ENCODE measurements at places on chromosomes 1 and 21. TPM values are rescaled to one million over a fixed set of nuclear protein-coding genes. Genes with fewer than 3 reads are reported as not detected.
A peak's percentile ranks its signal among the peaks of the same experiment; 100 is the strongest.

GRCh38 chr1:34162852-34163766, 1.9 kb downstream of the CSMD2 start:
- peak; percentile 54 for DNase-seq

GRCh38 chr1:32920833-32921232, 19.6 kb upstream of the TMEM54 start:
- DNase-seq, result no peak

- no peak for DNase-seq
Observed at GRCh38 chr1:108881369-108881768, 4.6 kb downstream of the GPSM2 start.

- no peak for DNase-seq
Observed at GRCh38 chr1:226309398-226310244, 657 bp upstream of the LIN9 start.

DNA sequence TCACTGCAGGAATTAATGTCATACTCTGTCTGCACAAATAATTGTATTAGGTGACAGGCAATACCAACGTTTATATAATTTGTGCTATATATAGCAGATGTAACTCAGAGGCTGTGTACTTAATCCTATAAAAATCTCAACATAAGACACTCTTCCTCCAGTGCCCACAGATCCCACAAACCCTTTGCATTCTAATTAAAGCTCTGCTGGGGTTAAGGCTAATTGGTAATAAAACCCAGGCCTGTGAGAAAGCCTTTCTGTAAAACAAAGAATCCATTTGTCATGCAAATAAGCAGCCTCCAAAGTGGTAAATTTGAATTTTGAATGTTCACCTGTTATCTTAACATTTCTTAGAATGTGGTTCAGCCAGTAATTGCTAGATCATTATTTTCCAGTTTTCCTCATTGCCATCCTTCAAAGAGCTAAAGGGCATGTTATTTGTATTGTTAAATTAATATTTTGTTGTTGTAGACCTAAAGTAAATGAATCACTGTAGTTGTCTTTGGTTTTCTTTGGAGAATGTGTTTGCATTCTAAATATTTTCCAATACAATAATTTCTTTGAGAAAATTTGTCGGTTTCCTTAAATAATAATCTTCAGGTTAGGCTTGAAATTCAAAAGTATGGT, 46.3 kb upstream of the PRDX6 start:
- no peak for DNase-seq

- no peak for DNase-seq
Observed at GRCh38 chr21:46254208-46254975, 25.8 kb upstream of the LSS start.

GRCh38 chr1:202411422-202411821, 62.9 kb downstream of the PPP1R12B start:
- DNase-seq, result no peak

DNA sequence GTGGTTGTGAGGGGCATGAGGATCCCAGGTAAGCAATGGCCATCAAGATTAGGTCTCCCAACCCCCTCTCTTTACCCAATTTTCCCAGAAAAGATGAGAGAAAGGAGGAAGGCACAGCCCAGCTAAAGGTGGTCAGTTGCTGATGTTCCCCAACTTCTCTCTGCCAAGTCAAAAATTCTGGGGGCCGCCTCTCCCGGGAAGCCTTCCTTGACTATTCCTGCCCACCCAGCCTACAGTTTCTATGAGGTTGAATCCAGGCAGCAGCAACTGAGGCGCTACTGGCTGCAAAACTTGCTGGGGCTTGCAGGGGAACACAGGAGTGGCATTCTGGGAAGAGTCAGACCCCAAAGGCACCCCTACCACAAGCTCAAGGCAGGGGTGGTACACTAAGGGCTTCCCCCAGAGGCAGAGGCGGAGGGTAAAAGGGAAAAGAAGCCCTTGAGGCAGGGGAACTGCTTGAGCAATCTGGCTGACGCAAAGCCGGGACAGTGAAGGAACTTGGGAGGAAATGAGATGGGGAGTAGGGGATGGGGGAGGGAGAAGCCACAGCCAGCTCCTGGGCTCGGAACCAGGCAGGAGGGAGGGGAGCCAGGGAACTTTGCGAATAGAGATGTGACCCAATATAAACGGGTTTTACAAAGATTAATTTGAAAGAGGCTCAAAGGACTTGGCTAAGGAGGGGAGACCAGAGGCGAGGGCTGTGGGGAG, 31.2 kb downstream of the SDC3 start:
- no peak for DNase-seq

DNA sequence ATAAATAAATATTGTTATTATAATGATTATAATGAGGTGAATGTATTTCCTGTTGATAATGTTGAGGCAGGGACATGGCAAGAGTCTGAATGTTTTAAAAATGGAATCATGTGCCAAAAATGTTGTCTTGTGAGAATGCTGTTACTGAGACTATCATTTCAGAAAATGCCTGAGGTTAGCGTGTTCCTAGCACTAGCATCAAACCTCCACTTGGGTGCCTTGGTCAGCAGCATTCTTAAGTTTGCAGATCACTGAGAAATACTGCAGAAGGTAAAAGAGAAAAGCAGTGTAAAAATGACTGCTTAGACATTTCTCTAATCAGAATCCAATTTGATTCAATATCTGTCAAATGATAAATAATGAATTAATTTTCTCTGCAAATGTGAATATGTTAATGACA, 50.8 kb downstream of the OLFM3 start:
- no peak for DNase-seq

GRCh38 chr1:4585216-4585615, 69.2 kb upstream of the AJAP1 start:
- DNase-seq, result peak; percentile 68

- no peak for DNase-seq
Observed at GRCh38 chr1:247825362-247825761, 1.4 kb upstream of the OR14A16 start.

- no peak for DNase-seq
Observed at GRCh38 chr1:39117899-39118450, 86.5 kb upstream of the MACF1 start.

DNA sequence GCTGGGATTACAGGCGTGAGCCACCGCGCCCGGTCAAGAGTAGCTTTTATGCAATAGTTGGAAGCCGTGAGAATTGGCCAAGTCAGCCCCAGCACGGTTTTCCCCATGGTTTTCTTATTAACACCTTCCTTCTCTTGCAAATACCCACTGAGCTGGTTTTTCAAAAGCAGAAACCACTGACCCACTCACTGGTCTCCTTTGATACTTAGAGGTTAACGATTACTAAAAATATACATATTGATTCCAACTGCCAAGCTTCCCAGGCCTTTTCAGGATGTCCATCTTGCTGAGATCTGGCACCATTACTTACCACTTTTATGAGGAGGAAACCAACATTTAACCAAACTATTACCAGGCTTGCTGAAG, 25.9 kb upstream of the TARDBP start:
- DNase-seq, result no peak

DNA sequence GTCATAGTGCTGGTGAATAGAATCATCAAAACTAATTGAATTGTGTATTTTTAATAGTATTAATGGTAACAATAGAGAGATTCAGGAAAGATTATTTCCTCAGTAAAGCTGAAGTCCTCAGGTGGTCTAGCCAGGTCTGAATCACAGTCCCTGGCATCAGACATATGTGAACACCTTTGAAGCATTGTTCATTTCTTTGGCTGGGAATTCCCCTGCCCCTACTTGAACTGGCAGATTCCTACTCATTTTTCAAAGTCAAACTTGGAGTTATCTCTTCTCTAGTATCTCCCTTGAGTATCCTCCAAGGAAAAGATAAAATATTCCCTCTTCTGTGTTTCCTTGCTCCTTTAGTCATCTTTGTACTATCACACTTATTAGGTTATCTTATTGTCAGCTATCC, 759.8 kb downstream of the ADGRL2 start:
- DNase-seq, result no peak

- DNase-seq, result no peak
Observed at GRCh38 chr21:45326891-45327440, 39.3 kb upstream of the POFUT2 start.

- peak; percentile 65 for DNase-seq
Observed at GRCh38 chr1:2786329-2787162, 14.9 kb downstream of the TTC34 start.

GRCh38 chr1:3061981-3062615, 6.9 kb upstream of the PRDM16 start:
- DNase-seq, result peak; percentile 25

DNA sequence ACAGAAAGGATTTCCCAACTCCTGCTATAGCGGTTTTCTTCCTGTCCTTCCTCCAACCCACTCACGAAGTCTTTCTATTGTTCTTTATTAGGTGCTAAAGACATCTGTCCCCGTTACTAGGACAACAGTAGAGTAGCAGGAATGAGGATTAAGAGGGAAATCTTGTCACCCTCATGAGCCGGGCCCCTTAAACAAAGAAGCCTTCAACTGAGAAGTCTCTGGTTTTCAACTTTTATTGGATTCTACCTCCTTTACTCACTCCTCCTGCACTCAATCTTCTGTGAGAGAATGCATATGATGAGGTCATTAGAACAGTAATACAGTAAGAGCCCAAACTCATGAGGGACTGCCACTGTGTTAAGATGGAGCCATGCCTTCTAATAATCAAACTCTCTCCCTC, 206.3 kb downstream of the OMA1 start:
- DNase-seq, result no peak

DNA sequence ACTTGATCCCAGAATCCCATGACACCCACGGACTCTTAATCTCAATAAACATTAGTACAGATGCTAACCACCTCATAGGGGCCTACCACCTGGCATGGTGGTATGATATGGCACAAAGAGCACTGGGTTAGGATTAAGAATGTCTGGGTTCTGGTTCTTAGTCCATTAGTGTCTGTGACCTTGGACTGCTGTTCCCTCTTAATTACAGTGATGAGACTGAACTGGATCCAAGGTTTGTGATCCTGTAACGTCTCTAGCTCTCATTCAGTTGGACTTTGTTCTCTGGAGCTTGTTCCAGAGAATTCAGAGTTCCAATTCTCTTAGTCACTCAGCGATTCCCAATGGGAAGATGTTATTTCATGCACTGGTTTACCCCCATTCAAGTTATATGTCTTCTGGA, 23.6 kb upstream of the PIGC start:
- DNase-seq, result no peak

DNA sequence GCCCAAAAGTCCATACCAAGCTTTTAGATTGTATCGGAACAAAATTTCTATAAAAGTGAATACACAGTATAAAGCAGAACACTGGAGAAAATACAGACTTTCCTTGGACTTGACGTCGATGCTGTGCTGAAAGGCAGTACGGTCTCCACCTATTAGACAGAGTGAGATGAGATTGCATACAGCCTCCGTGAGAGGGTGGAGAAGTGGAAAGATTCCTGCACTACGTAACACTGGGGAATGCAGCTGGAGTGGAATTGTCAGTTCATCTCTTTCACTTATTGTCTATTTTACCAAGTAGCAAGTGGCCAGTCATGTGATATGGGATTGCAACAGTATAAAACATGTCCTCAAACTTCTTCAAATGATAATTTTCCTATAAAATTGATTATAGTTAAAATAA, 209.5 kb downstream of the ZP4 start:
- DNase-seq, result no peak

The KRTAP19-3 gene
- not detected for total RNA-seq

The KIF21B gene
- total RNA-seq, result 55.9 TPM

The PTGFR gene
- not detected for total RNA-seq

The PRKAA2 gene
- not detected for total RNA-seq

The CCDC27 gene
- total RNA-seq, result not detected

The ADCY10 gene
- total RNA-seq, result 0.53 TPM

The TGFB2 gene
- total RNA-seq, result 0.07 TPM

The RNU1-1 gene
- 1,082 TPM for total RNA-seq

The HPCAL4 gene
- 4.3 TPM for total RNA-seq

The MLLT11 gene
- total RNA-seq, result 5.6 TPM

The CCDC24 gene
- total RNA-seq, result 1.8 TPM

The B3GALT5 gene
- total RNA-seq, result 0.02 TPM

The CLCA1 gene
- total RNA-seq, result not detected

The C1orf94 gene
- not detected for total RNA-seq
